ENCODE measurements at places on chromosomes 6 and 20. TPM values are rescaled to one million over a fixed set of nuclear protein-coding genes. Genes with fewer than 3 reads are reported as not detected.

WFDC12 gene
- total RNA-seq, result not detected

LAMA5 gene
- total RNA-seq, result 40.4 TPM

GRCh38 chr6:88952065-88952704 lies 11.2 kb downstream of the RNGTT start:
- no peak for DNase-seq

- no peak for DNase-seq
Observed at GRCh38 chr6:82877213-82878195, 188.1 kb downstream of the UBE3D start.

GRCh38 chr6:105567140-105567539 lies 164.3 kb upstream of the PREP start:
- no peak for DNase-seq

DNA sequence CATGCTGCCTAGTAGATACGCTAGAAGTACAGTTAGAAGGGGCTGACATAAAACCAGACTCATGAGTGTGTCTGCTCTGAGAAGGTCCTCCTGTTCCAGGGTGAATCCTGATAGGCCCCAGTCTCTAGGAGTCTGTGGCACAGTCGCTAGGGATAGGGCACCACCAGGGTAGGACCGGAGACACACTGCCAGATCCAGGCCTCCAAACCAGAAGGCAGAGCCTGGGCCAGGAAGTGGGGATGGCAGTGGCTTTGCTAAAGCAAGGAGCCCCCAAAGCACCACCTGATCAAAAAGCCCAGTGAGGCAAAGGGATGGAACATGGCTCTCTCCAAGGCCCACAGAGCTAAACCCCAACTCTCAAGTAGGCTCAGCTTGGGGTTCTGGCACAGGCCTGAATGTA lies 21.6 kb downstream of the MDGA1 start:
- no peak for DNase-seq

GRCh38 chr6:33217681-33218080 lies 9.4 kb downstream of the RING1 start:
- no peak for DNase-seq

- no peak for DNase-seq
Observed at GRCh38 chr6:28884423-28885131, 39.2 kb downstream of the TRIM27 start.

DNA sequence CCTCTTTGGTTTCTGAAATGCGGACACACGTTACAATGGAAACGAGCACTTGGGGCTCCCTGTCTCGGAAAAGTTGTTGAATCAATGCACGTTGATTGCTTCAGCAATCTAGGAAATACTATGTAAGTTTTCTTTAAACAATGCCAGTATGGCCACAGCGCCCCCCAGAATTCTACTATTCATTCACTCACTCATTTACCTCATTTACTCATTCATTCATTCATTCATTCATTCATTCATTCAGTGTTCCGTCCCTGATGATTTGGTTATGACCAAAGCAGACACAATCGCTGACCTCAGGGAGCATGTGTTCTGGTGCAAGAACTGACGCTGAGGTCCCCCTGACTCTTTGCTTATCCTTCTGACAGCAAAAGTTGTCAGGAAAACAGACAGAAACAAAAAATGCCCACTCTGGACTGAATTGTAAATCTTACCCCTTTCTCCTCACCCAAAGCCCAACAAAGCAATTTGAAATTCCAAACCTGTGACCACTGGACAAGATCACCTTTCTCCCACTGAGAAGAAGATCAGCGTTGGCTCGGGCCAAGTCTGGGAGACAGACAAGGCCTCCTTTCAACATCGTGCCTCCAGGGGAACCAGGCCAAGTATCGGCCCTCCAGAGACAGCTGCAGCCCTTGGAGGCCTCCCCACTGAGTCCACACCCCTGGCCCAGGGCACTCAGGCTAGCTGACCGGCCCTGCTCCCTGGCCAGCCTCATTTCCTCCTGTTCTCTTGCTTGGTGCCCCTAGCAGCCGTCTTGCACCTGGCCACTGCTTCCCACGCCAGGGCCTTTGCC lies 15.0 kb upstream of the PMEPA1 start:
- DNase-seq, result no peak

GRCh38 chr20:34061695-34062094 lies 50.3 kb downstream of the EIF2S2 start:
- no peak for DNase-seq

GRCh38 chr6:71330501-71330900 lies 41.9 kb downstream of the OGFRL1 start:
- DNase-seq, result no peak

- DNase-seq, result no peak
Observed at GRCh38 chr6:138837246-138837645, 41.4 kb downstream of the ECT2L start.

DNA sequence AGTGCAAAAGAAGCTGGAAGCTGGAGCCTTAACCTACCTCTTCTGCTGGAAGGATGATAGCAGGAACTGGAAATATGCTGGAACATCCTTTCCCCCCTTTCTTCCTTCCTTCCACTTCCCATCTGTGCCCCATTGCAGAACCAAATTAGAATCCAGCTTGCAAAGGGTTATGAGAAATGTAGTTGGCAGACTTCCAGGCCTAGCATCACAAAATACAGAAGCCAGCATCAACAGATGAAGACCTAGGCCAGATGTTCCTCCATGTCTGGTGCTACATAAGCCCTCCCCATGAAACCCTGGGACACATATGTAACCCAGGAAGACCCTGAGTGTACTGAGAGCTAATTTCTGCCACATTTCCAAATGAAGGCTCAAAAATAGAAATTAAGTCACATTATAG lies 40.0 kb upstream of the TFAP2B start:
- no peak for DNase-seq

KIF25 gene
- total RNA-seq, result not detected

DNA sequence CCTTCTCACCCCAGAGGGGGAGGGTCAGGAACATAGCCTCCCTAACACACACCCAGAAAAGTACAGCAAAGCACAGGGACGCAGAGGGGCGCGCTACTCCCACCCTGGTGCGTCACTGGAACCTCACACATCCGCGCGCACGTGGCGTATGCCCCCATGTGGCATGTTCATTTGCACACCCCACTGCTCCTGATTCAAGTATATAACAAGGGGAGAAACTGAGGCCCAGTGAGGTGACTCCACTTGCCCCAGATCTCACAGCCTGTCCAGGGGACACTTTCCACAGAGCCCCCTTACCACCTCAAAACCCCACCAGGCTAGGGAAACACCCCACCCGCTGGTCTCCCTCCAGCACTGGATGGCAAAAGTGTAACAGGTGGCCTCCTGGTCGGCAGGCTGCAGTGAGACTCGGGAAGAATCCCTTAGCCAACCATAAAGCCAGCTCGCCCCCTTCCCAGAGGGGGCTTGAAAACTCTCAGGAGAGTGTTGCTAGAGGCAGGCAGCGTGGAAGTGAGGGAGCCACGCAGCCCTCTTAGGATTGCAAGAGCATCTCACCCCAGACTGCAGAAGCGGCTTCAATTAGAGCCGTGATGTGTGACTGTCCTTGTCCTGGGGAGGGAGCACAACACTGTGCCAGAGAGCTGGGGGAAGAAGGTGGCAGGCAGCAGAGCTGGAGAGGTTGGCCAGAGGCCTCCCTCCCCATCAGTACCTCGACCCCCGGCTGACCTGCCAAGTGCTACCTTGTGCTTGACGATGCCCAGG lies at the start of gene GRM4:
Gene GRM4, minus strand, starts transcription at position 67 of the 762 bp plus-strand sequence. CDS start 12,591 bp downstream, outside the sequence.
- DNase-seq, result no peak

MAFB gene
- total RNA-seq, result 9.1 TPM

- no peak for DNase-seq
Observed at GRCh38 chr6:106778943-106779342, 149.6 kb downstream of the QRSL1 start.

- no peak for DNase-seq
Observed at GRCh38 chr20:37314617-37315016, 25.2 kb downstream of the MANBAL start.
